Keratinocyte (primary cell): ENCODE measurements at places on chromosomes 1 and 21. TPM values are rescaled to one million over a fixed set of nuclear protein-coding genes. Genes with fewer than 3 reads are reported as not detected.

DNA sequence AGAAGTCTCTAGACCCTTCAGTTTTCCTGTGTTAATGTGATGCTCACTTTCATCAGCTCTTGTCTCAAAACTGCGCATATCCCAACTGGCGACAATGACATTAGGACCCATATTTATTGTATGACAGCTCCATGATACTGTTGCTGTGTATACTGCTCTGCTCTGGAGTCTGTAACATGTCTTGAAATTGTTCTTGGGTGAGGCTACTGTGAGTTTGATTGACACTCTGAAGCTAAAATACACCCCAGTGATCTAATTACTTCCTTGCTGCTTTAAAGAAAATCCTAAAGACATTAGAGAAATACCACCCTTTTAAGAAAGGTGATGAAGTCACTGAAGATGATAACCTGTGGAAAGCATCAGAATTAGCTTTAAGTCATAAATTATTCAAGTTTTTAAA is 1046.2 kb downstream of the KCNT2 start:
- no peaks in the 10 kb centered on the region for H3K27me3 ChIP-seq
- no peak for DNase-seq
- no peak overlapping the region for H3K27ac ChIP-seq
- no peak overlapping the region for H3K4me3 ChIP-seq
- H3K4me1 ChIP-seq, result no peaks in the 10 kb centered on the region

GRCh38 chr1:169835647-169836046 is 40.9 kb upstream of the METTL18 start:
- no peak overlapping the region for H3K4me3 ChIP-seq
- DNase-seq, result no peak
- peaks cover 3% of the 10 kb centered on the region for H3K36me3 ChIP-seq
- H3K4me1 ChIP-seq, result no peaks in the 10 kb centered on the region
- no peak overlapping the region for H3K27ac ChIP-seq

GRCh38 chr1:32023351-32023750 is 9.7 kb downstream of the KHDRBS1 start:
- peaks cover 14% of the 10 kb centered on the region for H3K4me1 ChIP-seq
- no peak overlapping the region for H3K27ac ChIP-seq
- no peak for DNase-seq
- no peak overlapping the region for H3K4me3 ChIP-seq

LYPLAL1 gene
- polyA plus RNA-seq, result 11.2 to 41.1 TPM (median 26.0 TPM) in 3 replicates

CFH gene
- polyA plus RNA-seq, result 1.7 to 7.4 TPM (median 3.7 TPM) in 3 replicates
